Lung (tissue), 17 donors: ENCODE measurements at places on chromosomes 2 and 18. TPM values are rescaled to one million over a fixed set of nuclear protein-coding genes. Genes with fewer than 3 reads are reported as not detected.

- peaks cover 5% of the 10 kb centered on the region for H3K4me1 ChIP-seq
- H3K36me3 ChIP-seq: no peaks in the 10 kb centered on the region
- H3K27ac ChIP-seq: no peak overlapping the region
- H3K4me3 ChIP-seq: no peak overlapping the region
- no peaks in the 10 kb centered on the region for H3K27me3 ChIP-seq
Observed at GRCh38 chr18:44556296-44556695, 124.4 kb upstream of the SETBP1 start.

GRCh38 chr18:55213586-55213985, 254.3 kb upstream of the CCDC68 start:
- DNase-seq: no peak
- no peak overlapping the region for H3K27ac ChIP-seq
- H3K4me3 ChIP-seq: no peak overlapping the region
- H3K27me3 ChIP-seq: no peaks in the 10 kb centered on the region

- no peaks in the 10 kb centered on the region for H3K27me3 ChIP-seq
- H3K4me1 ChIP-seq: peaks cover 4% of the 10 kb centered on the region
- no peak overlapping the region for H3K27ac ChIP-seq
- DNase-seq: no peak
- no peaks in the 10 kb centered on the region for H3K36me3 ChIP-seq
- H3K4me3 ChIP-seq: no peak overlapping the region
Observed at GRCh38 chr2:138364554-138365162, 136.9 kb upstream of the SPOPL start.

DNA sequence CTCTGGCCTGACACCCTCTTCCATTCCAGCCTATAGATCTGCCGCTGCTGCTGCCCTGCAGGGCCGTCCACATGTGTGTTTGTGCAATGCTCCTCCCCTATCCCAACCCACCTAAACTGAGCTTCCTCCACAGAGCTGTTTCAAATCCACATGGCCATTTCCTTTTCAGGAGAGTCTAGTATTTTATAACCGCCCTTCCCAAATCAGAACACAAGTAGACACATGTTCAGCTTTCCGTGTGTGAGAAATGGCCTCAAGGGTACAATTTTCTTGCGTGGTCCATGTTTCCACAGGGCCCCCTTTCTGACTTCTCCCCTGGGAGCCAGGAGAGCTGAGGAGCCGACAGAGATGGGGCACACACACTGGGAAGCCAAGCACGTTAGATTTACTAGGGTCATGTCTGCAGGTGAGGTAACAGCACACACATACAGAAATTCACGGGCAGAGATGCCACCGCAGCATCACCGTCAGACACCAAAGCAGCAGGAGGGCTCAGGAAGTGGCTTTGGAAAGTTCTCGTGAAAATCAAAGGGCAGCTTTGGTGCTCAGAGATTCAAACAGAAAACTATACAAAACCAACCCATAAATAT, 102.9 kb upstream of the TGFA start:
- no peaks in the 10 kb centered on the region for H3K36me3 ChIP-seq
- no peak for DNase-seq
- no peak overlapping the region for H3K4me3 ChIP-seq
- peaks cover 10% of the 10 kb centered on the region for H3K27me3 ChIP-seq
- H3K4me1 ChIP-seq: no peaks in the 10 kb centered on the region

- H3K4me1 ChIP-seq: no peaks in the 10 kb centered on the region
- no peaks in the 10 kb centered on the region for H3K36me3 ChIP-seq
- no peak for DNase-seq
- no peaks in the 10 kb centered on the region for H3K27me3 ChIP-seq
- H3K27ac ChIP-seq: no peak overlapping the region
Observed at GRCh38 chr2:131584940-131585339, 57.3 kb downstream of the CCDC74A start.

DNA sequence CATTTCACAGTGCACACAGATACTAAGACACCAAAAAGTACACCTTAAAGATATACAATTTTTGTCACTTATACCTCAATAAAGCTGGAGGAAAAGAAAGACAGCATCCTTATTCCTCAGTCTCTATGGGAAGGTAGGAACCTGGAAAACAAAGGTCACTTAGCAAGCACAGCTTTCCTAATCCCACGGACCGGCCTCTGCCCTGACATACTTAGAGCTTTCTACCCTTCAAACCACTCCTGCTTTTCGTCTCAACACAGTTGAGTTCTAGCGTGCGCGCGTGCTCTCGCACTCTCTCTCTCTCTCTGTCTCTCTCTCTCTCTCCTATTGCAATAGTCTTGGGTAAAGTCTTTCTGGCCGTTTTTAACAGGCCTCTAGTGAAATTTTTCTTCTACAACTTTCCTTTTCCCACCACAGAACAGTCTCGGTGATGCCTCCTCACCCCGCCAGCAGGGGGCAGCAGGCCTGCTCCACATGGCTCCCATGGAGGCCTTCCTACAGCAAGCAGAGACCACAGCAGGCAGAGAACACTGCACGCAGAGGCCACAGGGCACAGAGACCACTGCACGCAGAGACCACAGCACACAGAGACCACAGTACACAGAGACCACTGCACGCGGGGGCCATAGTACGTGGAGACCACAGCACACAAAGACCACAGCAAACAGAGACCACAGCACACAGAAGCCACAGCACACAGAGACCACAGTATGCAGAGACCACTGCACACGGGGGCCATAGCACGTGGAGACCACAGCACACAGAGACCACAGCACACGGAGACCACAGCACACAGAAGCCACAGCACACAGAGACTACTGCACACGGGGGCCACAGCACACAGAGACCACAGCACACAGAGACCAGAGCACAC, 106.9 kb downstream of the FBXO15 start:
- no peak overlapping the region for H3K4me3 ChIP-seq
- no peaks in the 10 kb centered on the region for H3K4me1 ChIP-seq
- no peaks in the 10 kb centered on the region for H3K27me3 ChIP-seq
- H3K36me3 ChIP-seq: no peaks in the 10 kb centered on the region
- H3K27ac ChIP-seq: no peak overlapping the region

- H3K36me3 ChIP-seq: peaks cover 2% of the 10 kb centered on the region
- no peak overlapping the region for H3K27ac ChIP-seq
- no peak overlapping the region for H3K4me3 ChIP-seq
Observed at GRCh38 chr2:110650346-110650745, 27.5 kb downstream of the BUB1 start.

- H3K36me3 ChIP-seq: no peaks in the 10 kb centered on the region
- no peaks in the 10 kb centered on the region for H3K4me1 ChIP-seq
Observed at GRCh38 chr2:68620772-68621171, 22.6 kb upstream of the PROKR1 start.

- no peak overlapping the region for H3K4me3 ChIP-seq
- H3K36me3 ChIP-seq: no peaks in the 10 kb centered on the region
- H3K27ac ChIP-seq: no peak overlapping the region
- H3K4me1 ChIP-seq: no peaks in the 10 kb centered on the region
Observed at GRCh38 chr2:129482626-129483025, 496.8 kb upstream of the RAB6C start.

DNA sequence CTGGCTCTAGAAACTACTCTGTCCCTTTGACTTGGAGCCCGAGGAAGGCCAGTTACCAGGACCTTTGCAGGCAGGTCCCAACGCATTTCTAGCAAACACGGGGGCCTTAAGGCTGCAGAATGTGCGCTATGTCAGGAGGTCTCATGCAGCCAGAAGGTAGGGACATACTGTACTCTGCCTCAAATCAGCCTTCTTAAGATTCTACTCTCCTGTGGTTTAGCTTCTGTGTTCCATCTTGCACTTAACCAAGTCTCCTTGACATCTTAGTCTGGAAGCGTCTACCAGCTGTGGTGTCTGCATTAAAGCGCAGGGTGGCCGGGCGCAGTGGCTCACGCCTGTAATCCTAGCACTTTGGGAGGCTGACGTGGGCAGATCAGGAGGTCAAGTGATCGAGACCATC, 65.5 kb downstream of the STEAP3 start:
- no peak overlapping the region for H3K4me3 ChIP-seq
- peaks cover 13% of the 10 kb centered on the region for H3K4me1 ChIP-seq
- peak; percentile 67 for DNase-seq
- H3K27me3 ChIP-seq: peaks cover 2% of the 10 kb centered on the region
- no peak overlapping the region for H3K27ac ChIP-seq
- no peaks in the 10 kb centered on the region for H3K36me3 ChIP-seq

GRCh38 chr18:10702206-10702605, 176.4 kb downstream of the NAPG start:
- no peak overlapping the region for H3K4me3 ChIP-seq
- no peak overlapping the region for H3K27ac ChIP-seq
- no peaks in the 10 kb centered on the region for H3K27me3 ChIP-seq
- DNase-seq: no peak
- H3K4me1 ChIP-seq: no peaks in the 10 kb centered on the region
- H3K36me3 ChIP-seq: no peaks in the 10 kb centered on the region

GRCh38 chr18:74420481-74420880, 36.6 kb downstream of the DIPK1C start:
- DNase-seq: no peak
- H3K36me3 ChIP-seq: no peaks in the 10 kb centered on the region
- peaks cover 20% of the 10 kb centered on the region for H3K4me1 ChIP-seq
- H3K27me3 ChIP-seq: no peaks in the 10 kb centered on the region
- no peak overlapping the region for H3K27ac ChIP-seq

DNA sequence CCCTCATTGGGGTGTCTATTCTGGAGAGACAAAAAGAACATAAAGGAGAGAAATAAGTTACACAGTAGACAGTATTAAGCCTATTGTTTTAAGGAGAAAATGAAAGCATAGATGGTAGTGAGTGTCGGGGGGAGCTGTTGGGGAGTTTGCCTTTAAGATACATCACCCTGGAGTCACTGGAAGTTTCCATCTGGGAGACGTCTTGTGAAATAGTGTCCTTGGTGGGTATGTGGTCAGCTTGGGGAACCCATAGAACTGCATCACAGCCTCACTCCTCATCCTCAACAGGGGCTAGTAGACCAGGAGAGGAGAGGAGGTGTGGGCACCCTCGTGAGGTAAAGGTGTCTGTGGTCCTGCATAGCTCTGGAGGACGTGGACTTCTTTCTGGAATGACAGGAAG, 60.6 kb downstream of the RNF144A start:
- H3K4me3 ChIP-seq: no peak overlapping the region
- peak overlapping the region; percentile 40 for H3K27ac ChIP-seq
- no peak for DNase-seq
- H3K36me3 ChIP-seq: no peaks in the 10 kb centered on the region
- no peaks in the 10 kb centered on the region for H3K27me3 ChIP-seq

- no peaks in the 10 kb centered on the region for H3K4me1 ChIP-seq
- DNase-seq: no peak
- H3K4me3 ChIP-seq: no peak overlapping the region
- no peaks in the 10 kb centered on the region for H3K27me3 ChIP-seq
- no peak overlapping the region for H3K27ac ChIP-seq
Observed at GRCh38 chr18:46868169-46868921, 49.0 kb downstream of the PIAS2 start.

- no peaks in the 10 kb centered on the region for H3K4me1 ChIP-seq
- H3K27ac ChIP-seq: no peak overlapping the region
- H3K4me3 ChIP-seq: no peak overlapping the region
- H3K36me3 ChIP-seq: peaks cover 18% of the 10 kb centered on the region
- DNase-seq: no peak
- H3K27me3 ChIP-seq: no peaks in the 10 kb centered on the region
Observed at GRCh38 chr2:197591339-197592072, 75.6 kb downstream of the MOB4 start.

- no peaks in the 10 kb centered on the region for H3K27me3 ChIP-seq
- H3K4me3 ChIP-seq: no peak overlapping the region
- H3K27ac ChIP-seq: no peak overlapping the region
- H3K36me3 ChIP-seq: peaks cover 27% of the 10 kb centered on the region
- peaks cover 3% of the 10 kb centered on the region for H3K4me1 ChIP-seq
- DNase-seq: peak; percentile 48
Observed at GRCh38 chr2:197647961-197648690, 27.3 kb downstream of the RFTN2 start.

DNA sequence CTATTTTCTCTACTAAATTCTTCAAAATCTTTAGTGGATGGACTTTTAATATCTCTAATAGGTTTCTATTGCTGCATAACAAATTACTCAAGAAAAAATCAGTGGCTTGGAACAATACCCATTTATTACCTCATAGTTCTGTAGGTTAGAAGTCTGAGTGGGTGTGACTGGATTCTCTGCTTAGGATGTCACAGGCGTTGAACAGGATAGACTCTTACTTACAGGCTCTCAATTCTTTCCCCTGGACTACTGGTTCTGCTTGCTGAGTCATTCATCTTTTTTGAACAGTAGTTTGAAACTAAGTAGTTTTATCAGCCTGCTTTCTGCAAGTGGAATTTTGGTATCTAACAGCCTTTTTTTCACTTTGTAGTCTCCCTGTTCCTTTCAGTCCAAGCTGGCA, 265.4 kb downstream of the ZNF385B start:
- H3K4me3 ChIP-seq: no peak overlapping the region
- no peak for DNase-seq
- H3K4me1 ChIP-seq: no peaks in the 10 kb centered on the region
- H3K36me3 ChIP-seq: no peaks in the 10 kb centered on the region
- H3K27me3 ChIP-seq: no peaks in the 10 kb centered on the region
- H3K27ac ChIP-seq: no peak overlapping the region

DNA sequence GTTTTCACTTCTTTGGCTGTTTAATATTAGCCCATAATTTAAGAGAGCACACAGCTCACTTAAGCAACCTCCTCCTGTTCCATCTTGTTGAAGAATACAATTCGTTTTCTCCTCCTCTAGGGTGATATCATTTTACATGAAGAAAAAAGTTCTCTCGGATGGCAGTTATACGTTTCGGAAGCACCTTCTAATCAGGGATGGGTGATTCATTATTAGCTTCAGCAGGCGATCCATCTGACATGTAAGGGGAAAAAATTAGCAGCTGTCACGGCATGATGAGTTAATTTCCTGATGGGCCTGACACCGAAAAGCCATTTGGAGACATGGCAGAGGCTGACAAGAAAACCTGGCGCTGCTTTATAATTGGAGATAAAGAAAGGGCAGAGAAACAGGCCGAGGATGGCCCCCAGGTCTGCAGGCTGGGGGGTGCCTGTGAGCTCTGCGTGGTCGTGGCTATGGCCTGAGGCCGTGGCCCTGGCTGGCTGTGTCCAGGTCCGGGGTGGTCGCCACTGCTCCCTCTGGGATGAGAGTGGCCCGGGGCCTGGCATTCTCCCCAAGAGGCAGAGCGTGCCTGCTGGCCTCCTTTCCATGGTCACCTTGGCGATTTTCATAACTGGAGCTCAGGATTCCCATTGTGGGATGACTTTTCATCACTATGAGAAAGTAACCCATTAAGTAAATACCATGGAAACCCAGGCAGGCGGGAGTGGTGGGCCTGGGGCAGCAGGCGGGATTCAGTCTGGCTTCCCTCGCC, 140.1 kb downstream of the PTGR3 start:
- H3K4me1 ChIP-seq: no peaks in the 10 kb centered on the region
- DNase-seq: no peak
- H3K4me3 ChIP-seq: no peak overlapping the region
- H3K27me3 ChIP-seq: no peaks in the 10 kb centered on the region
- peaks cover 5% of the 10 kb centered on the region for H3K36me3 ChIP-seq

The CCDC178 gene
- 1.1 TPM for total RNA-seq

The COPS7B gene
- total RNA-seq: 39.4 TPM

The CNOT9 gene
- total RNA-seq: 37.7 TPM

The GAL3ST2 gene
- total RNA-seq: 0.40 TPM

The DLX1 gene
- total RNA-seq: not detected

The COLEC12 gene
- 40.2 TPM for total RNA-seq

The TCF23 gene
- 0.18 TPM for total RNA-seq

The ERICH2 gene
- 17.0 TPM for total RNA-seq

The MCFD2 gene
- total RNA-seq: 80.0 TPM
